ENCODE measurements at places on chromosomes 6 and 20.

DNA sequence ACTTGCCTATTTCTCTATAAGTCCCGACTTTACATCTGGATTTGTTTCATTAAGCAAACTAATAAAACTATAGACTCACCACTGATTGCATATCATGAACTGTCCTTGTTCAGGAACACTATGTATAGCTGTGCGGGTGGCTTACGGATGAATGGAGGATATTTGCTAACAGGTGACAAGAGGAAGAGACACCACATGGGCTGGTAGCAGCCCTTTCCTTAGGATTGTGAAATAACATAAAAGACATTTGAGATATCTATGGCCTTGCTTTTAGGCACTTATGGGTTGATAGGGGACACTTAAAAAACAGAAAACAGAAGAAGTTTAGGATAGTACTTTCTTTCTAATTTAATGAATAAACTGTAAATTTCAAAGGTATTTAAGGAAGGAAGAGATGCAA is 5.0 kb upstream of the CAP2 start:
- DNase-seq, result no peak

GRCh38 chr6:44217332-44218143 is 812 bp downstream of the MYMX start:
- no peak for DNase-seq

- no peak for DNase-seq
Measured at GRCh38 chr6:128599036-128599435, 78.6 kb upstream of the PTPRK start.

DNA sequence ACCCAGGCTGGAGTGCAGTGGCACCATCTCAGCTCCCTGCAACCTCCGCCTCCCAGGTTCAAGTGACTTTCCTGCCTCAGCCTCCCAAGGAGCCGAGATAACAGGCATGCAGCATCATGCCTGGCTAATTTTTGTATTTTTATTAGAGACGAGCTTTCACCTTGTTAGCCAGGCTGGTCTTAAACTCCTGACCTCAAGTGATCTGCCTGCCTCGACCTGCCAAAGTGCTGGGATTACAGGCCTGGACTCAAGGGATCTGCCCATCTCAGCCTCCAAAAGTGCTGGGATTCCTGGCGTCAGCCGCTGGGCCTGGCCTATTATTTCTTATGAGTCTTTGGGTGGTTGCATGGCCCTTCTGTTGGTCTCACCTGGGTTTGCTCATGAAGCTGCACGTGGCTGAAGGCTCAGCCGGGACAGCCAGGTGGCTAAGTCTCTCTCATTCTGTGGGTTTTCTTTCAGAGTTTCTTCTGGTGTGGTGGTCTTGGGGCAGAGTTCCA is 45.6 kb upstream of the NCOA3 start:
- no peak for DNase-seq

- no peak for DNase-seq
Measured at GRCh38 chr20:24148372-24148771, 159.8 kb upstream of the GGTLC1 start.

DNA sequence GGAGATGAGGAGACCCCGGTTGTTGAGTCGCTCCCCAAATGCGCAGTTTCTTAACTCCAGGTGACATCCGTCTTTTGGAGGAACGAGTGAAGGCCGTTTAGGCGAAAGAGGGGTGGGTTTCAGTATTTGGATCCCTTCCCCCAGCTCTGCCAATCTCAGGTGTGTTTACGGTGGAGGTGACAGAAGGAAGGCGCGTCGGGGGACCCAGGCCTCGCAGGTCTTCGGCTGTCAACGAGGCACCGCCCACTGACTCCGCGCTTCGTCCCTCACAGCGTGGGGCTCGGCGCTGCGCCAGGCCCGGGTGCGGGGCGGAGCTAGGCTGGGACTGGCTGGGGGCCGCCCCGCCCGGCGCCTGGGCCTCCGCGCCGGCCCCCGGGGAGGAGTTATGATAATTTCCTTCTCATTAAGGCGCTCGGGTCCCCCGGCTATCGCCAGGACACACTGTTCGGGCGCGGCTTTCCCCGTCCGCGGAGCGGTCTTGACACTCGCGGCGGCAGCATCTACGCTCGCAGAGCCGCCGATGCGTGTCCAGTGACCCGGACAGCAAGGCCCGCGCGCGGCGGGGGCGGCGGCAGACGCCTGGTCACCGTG is at the start of gene TFAP2C:
TFAP2C (plus strand) TSS at position 434 of the 591 bp plus-strand sequence. CDS start 239 bp downstream, outside the sequence.
- DNase-seq, result no peak

DNA sequence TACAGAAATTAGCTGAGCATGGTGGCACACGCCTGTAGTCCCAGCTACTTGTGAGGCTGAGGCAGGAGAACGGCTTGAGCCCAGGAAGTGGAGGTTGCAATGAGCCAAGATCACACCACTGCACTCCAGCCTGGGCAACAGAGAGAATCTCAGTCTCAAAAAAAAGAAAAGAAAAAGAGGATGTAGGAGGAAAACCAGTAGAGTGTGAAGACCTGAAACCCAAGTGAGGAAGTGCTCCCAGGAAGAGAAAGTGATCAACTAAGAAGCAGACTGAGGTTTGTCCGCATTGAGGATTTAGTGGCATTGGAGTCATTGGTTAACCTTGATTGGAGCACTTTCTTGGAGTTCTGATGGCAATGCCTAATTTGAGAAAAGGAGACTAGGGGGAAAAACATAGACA is 20.6 kb upstream of the TASP1 start:
- DNase-seq, result no peak

DNA sequence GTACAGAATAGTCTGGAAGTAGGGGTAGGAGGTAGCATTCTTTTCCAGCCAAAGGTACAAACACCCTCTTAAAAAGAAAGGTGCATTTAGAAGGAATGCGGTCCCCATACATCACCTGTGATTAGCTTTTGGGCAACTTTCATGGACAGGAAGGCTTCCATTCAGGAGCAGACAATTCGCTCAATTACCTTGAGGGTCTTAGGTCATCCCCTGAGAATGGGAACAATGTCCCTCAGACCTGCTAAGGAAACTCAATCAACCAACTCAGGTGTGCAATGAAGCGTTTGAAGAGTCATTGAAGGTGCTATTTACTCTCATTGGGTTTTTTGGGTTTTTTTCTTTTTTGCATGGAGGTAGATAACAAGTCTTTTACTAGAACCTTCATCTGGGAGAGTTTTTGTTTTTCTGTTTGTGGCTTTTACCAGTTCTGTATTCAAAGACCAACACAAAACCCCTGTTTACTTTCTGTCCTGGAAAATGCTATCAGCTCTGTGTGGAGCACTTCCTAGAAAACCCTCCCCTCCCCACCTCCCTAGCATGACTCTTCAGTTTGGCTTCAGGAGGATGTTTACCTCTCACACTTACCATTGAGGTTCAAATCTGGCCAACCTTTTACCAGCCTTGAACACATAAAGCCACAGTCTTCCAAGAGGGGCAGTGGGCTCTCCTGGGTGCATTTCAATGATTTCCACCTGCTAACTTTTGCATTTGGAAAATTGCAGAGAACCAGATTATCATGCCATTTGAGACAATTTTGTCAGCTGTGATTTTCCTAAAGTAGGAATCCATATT is 271.2 kb upstream of the PRDM1 start:
- no peak for DNase-seq

GRCh38 chr6:35025232-35026188 is 115.6 kb downstream of the TCP11 start:
- no peak for DNase-seq

DNA sequence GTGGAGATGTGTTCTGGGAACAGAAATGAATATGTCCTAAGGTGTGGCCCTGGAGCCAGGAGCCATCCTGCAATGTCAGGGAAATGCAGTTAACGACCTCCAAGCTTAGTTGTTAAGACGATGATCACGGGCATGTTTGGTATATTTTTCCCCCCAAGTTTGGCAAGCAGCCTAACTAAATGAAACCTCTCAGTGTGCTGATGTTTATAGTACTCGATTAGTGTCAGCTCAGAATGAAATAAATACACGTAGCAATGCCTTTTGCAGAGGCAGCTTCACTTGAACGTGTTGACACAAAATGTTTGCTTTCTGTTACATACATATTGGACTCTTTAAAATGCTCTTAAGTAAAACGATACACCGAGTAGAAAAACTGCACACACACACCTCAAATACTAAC is 76.2 kb upstream of the OLIG3 start:
- no peak for DNase-seq

- DNase-seq, result no peak
Measured at GRCh38 chr6:33717934-33718455, 6.5 kb upstream of the UQCC2 start.

- no peak for DNase-seq
Measured at GRCh38 chr20:42901689-42902440, 287.8 kb downstream of the PTPRT start.

DNA sequence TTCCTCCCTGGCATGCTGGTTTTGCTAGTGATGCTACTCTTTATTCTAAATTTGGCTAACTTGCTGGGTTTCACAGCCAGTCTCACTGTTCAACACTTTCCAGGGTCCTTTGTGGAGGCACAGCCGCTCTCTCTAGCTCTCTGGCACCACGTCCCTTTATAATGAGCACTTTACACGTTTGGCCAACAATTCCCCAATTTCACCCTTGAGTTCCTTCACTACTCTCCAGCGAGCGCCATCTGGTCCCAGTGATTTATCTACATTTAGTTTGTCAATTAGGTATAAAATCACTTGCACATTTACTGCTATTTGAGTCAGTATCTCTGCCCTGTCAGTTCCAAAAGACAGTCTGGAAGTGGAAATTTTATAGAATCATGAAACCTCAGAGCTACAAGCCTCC is 241.9 kb upstream of the MOCS1 start:
- DNase-seq, result no peak

- no peak for DNase-seq
Measured at GRCh38 chr20:16451001-16451400, 122.2 kb downstream of the KIF16B start.

DNA sequence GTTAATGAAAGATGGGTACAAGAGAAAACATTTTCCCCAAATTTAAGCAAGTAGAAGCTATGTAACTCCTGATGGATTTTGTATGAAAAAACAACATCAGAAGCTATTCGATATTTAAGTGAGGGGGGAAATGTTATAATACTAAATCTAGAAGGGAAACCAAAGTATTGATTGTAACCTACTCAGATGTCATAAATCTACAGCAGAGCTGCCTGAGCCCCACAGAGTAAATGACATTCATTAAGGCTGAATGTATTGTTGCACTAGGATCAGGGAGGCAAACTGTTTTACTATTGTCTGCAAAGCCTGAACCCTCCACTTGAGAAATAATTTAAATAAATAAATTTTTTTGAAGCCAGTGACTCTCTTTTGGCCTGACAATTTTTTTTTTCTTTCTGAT is 19.3 kb downstream of the ANKRD6 start:
- no peak for DNase-seq

- no peak for DNase-seq
Measured at GRCh38 chr20:53808733-53809132, 215.1 kb upstream of the ZNF217 start.

GRCh38 chr20:45410887-45411286 is 2.8 kb downstream of the DBNDD2 start:
- no peak for DNase-seq

DNA sequence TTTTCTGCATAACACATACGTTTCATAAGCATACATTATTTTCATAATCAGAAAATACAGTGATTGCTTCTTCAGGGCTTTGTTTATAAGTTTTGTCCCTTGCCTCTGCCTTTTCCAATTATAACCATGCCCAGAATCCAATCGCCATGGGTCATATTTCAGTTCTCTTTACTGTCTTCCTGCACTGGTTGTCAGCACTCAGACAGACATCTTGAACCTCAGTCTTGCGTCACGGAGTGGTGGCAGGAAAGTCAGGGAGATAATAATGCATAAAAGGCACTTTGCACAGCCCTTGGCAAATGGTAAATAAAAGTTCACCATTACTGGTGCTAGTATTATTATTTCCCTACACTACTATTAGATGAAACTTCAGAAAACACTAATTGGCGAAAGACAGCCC is 7.2 kb downstream of the KIF16B start:
- no peak for DNase-seq

DNA sequence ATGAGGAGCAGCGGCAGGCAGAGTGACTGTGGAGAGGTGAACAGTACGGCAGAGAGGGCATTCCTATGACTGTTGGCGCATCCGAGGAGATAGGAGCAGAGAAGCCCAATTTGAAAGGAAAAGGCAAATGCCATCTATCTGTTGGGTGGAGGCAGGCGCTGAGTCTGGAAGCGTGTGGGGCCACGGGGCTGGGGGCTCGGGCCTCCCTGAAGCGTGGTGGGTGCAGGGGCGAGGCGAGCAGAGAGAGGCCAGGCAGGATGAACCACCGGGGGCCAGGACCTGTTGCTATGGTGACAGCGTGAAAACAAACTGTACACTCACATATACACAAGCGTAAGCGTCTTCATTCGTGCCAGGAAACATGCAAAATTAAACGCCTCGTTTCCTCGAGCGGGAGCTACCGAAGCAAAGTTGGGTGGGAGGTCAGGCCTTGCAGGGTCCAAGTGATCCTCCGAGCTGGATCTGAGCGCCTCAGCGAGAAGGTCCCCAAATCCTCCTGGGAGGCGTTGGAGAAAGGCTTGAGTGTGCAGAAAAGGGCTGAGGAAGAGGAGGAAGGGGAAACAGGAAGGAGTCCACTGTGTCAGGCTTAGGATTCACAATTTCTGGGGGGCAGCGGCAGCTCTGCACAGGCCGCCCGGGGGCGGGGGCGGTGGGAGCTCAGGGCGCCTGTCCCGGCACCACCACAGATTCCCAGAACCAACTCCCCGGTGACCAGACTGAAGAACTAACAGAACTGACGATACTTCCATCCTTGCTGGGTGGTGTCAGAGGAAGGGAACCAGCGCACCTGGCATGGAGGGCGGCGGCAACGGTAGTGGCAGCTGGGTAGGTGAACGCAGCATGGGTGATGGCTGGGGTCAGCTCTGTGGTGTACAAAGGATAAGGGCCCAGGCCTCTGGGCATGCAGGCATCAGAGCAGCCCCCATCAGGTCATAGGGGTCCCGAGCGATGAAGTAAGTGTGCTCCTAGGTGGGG is 68.2 kb downstream of the KHDC1L start:
- no peak for DNase-seq

DNA sequence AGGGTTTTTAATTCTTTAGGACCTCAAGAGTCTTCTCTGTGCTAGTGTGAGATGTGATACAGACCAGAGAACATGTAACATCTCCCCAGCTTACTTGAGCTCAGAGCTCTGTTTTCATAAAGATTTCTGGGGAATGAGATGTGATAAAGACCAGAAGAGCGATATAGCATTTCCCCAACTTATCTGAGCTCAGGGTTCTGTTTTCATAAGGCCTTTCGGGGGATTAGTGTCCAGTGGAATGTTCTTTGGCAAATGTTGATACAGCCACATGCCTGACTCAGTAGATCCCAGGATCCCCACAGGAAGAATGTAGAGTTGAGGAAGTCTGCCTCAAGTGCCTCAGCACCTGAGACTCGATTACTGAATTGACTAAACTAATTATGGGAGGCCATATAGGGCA is 18.7 kb upstream of the TOP1 start:
- no peak for DNase-seq

DNA sequence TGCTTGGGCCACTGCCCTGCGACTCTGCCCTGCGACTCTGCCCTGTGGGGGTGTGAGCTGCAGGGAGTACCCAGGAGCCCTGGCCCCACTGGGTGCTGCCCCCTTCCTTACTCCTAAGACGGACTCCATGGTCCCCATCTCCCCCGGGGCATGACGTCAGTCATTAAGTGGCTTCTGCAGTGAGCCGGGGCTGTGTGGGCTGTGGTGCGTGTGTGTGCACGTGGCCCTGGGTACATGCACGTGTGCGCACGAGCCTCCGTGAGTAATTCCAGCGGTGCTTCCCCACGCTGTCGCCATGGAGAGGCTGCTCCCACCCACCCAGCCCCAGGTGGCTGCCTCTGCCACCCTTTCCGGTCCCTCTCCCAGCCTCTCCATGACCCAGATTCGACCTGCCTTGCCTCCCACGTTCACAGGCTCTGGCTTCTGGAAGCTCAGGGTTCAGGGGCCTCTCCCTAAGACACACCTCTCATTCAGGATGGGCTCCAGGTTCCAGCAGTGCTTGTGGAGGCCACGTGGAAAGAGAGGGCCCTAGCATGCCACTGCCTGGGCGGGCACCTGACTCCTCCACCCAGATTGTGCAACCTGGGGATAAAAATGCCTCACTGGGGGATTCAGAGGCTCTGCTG is 88.3 kb downstream of the DLGAP4 start:
- no peak for DNase-seq

Measured in activated gamma-delta T cell treated with Interleukin-2 at 50 U/mL for 16 hours (primary cell).